ENCODE measurements at places on chromosomes 1 and 21.

DNA sequence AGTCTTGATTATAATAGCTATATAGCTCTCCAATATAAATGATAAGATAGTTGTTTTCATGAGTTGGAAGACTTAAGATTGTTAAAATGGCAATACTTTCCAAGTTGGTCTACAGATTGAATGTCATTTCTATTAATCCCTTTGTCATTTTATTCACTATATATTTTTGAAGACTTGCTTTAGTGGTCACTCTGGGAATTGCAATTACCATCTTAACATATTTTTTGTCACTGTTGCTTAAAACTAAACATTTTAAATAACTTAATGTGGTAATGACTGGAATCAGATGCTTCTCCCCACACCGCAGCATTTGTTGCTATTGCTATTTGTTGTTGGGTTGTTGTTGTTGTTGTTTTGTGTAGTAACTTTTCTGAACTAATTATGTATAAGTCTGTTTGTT lies 1592.9 kb downstream of the MRPL39 start:
- DNase-seq = no peak

DNA sequence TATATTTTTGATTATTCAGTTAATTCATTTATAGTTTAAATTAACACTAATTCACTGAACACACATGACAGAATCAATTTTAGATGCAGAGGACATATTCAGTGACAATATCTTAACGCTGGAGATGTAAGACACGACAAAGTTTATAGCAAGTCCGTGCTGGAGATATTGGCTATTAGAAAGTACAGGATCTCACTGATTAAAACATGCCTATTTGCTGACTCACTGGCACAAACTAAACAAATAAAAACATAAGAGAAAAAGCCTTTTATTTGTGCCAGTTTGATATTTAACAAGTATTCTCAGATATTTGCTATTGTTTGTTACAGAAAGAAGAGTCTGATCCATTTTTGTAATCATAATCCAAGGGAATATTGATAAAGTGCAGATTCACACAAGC lies 1122.9 kb upstream of the B3GALT2 start:
- DNase-seq = no peak

DNA sequence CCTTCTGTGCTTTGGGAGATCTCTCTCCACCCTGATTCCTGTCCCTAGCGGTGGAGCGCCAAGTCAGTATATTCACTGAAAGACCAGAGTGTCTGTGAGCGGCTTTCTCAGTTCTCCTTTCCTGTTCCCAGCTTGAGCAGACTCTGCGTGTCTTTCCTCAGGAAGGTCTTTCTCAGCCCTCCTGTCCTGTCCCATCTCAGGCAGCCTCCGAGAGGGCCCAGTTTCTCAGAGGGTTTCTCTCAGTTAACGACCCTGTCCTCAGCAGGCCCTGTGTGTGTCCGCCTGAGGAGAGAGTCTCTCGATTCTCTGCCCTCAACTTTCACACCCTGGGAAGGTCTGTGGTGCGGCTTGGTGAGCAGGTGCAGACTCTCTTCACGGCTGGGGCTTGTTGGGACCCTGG lies 34.0 kb upstream of the CHIT1 start:
- DNase-seq = no peak

DNA sequence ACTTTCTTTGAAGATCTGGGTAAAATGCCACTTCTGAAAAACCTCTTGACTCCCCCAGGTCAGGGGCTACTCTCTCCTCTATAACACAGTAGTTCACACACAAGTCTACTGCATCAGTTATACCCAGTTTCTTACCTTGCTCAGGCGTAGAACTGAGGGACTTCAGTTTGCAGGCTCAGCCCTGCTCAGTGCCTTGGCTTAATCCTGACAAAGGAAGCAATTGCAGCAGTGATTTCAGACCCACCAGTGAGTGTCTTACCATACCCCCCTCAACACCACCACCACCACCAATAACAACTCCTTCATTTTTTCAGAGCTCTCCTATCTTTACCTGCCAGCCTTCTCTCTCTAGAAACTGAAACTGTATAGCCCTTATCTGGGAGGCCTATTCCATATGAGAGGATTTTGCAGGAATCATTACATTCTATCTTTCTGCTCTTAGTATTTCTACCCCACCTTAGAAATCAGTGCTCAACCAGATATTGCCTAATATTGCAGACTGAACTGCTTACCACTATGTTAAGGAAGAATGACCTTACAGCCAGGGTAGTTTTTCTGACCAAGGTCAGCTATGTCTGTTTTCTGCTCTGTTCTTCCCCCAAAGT lies 105.5 kb upstream of the S1PR1 start:
- no peak for DNase-seq

DNA sequence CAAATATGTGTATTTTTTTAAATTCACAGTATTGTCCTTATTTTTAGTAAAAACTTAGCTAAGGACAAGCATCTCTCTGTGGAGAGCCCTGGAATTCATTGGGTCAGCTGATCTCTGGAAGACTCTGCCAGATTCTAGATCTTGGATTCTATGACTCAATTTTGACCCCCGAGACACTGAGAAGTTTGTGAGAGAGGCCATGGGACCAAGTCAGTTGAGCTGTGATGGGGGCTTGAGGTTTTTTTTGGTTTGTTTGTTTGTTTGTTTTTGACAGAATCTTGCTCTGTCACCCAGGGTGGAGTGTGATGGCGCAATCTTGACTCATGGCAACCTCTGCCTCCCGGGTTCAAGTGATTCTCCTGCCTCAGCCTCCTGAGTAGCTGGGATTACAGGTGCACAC lies 13.5 kb downstream of the SHISA4 start:
- DNase-seq = no peak

DNA sequence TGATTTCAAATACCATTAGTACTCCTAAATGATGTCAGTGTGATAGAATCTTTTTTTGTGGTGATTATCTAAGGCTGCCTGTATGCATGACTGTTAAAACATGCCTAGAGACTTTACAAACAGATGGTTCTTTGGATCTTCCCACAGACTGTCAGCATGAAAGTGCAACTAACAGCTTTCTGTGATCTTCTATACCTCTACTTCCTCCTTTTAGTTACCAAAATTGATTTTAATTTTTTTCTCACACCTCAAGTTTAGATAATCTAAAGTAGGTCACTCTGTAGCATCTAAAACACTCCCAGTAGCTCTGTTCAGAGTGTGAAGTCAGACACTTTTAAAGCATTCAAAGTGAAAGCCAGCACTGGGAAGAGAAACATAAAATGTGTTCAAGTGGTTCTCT lies 534.5 kb downstream of the PTPRC start:
- DNase-seq = peak; percentile 46

DNA sequence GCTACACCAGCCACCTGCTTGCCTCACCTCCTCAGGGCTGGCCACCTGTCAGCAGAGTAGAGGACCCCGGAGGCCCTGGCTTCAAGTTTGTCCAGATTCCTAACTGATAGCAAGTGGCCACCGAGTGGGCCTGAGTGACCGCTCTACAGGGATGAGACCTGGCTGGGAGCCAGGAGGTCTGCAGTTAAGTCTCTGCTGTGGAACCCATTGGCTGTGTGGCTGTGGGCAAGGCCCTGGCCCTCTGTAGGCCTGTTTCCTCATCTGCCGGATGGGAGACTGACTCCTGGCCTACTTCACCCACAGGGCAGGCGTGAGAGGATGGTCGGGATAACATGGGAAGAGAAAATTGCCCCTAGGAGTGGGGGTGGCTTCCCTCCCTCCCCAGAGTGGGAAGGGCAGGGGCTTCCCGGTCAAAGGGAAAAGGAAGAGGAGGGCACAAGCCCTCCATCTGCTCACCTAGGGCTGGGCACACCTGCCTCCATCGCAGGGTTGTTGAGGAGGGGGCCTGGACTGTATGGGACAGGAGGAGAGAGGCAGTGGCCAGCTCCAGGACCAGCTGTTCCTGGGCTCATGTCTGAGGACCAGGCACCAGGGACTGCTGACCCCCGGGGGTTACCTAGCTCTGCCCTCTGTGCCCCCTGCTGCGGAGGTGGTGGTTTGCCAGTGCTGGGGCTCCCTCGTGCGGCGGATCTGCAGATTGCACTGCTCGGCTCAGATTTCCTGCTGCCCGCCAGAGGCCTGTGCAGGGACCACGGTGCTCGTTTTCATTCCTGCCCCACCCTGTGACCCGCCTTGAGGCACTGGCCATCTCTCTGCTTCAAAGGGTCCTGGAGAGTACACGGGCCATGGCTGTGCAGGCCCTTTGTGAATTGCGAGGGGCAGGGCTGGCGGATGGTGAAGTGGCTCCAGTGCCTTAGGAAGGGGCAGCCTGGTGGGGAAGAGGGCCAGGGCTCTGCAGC lies 9.1 kb upstream of the MTFR1L start:
- peak; percentile 85 for DNase-seq

DNA sequence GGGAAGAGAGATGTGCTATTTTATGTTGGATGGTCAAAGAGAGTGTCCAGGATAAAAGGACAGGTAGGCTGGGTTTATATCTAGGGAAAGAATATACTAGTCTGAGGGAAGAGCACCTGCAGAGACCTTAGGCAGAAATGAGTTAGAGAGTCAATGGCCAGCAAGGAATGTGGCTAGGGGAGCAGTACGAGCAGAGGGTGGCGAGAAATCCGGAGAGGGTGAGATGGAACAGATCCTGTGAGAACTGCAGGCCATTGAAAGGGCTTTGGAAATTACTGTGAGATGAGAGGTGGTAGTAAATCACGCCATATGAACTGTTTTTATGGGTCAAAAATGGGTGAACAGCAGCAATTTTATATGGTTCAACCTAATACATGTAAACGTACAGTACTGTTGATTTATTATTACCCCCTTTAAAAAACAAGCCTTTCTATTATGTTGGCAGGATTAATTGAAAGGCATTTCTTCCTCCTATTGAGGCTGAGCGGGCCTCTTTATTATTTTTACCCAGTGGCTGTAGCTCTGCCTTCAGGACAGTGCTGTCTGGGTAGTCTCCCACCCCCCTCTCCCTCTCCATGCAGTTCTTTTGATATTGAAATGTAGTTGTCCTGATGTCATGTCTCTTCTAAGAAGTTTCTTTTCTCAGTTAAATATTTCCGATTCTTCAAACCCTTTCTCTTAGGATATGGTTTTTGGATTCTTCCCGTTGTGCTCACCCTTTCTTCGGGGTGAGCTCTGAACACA lies 75.2 kb upstream of the CD1D start:
- no peak for DNase-seq

GRCh38 chr1:91553177-91553591 lies 52.5 kb downstream of the CDC7 start:
- no peak for DNase-seq

DNA sequence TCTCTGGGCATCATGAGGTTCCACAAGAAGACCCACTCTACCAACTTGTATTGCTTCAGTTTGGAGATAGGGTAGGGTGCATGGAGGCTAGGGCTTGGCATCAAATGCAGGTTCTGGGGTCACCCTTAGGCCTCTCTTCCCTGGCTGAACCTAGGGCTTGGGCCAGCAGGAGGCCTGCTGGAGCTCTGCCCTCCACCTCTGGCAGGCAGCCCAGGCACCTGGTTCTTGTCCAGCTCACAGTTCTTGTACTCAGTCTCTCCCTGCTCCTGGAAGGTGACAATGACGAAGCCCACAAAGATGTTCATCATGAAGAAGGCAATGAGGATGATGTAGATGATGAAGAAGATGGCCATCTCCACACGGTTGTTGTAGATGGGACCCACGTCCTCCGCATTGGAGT lies 37.5 kb upstream of the KIF21B start:
- no peak for DNase-seq

GRCh38 chr1:53478502-53478818 lies 19.3 kb downstream of the DMRTB1 start:
- no peak for DNase-seq

- DNase-seq = no peak
Measured at GRCh38 chr1:48693674-48694320, 82.9 kb downstream of the BEND5 start.

GRCh38 chr1:183761871-183762270 lies 43.0 kb upstream of the RGL1 start:
- no peak for DNase-seq

- DNase-seq = no peak
Measured at GRCh38 chr1:219359126-219359525, 185.4 kb downstream of the LYPLAL1 start.

- DNase-seq = no peak
Measured at GRCh38 chr1:212532469-212533147, 76.0 kb upstream of the ATF3 start.

GRCh38 chr1:88021529-88021928 lies 662.5 kb upstream of the PKN2 start:
- no peak for DNase-seq
